Stimulated activated CD8-positive, alpha-beta memory T cell treated with anti-CD3 and anti-CD28 coated beads, Interleukin-7, amount 100 ng/mL, for 1 hour (primary cell): ENCODE measurements at places on chromosomes 2 and 18.

DNA sequence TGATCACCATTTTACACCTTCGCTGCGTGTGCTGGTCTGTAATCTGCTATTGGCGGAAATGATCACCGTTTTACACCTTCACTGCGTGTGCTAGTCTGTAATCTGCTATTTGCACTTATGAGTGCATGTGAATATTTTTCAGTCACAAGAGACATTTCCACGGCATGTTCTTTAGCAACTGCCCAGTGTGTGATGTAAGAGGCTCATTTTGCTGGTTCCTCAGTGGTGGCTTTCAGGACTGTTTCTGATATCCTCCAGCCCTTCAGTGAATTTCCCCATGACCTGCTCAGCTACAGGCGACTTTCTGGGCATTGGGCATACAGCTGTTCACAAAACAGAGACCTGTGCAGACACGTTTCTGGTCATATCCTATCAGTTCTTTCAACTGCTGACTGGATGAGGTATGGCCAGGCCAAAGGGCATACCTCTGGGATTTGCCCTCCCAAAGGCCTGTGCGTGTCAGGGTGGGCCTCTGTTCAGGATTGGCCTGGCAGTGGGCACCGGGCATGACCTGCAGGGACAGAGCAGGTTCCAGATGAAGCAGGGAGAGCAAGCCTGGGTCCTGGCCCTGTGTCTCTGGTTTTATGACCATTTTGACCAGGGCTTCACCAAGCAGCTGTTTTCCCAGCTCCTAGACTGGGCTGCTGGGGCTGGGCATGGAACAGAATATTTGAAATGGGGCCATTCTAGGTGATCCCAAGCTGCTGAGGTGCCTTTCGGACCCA is 521 bp upstream of the PROM2 start:
- DNase-seq = no peak

GRCh38 chr2:101109451-101110118 is 41.6 kb downstream of the TBC1D8 start:
- no peak for DNase-seq

DNA sequence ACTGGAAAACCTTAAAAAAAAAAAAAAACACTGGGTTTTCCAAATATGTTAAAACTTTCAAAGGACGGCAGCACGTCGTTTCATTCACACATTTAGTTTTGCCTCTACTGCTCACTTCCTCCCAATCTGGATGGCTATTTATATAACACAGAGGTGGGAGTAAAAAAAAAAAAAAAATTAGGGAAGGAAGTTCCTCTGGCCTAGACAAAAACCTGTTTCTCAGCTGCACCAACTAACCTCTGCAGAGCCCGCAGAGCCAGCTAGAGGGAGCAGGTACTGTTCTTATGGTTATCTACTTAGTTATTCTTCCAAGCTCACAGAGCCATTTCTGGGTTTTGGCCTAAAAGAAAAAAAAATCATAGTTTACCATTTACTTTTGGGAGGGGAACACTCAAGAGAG is 28.1 kb downstream of the SLC1A4 start:
- no peak for DNase-seq

DNA sequence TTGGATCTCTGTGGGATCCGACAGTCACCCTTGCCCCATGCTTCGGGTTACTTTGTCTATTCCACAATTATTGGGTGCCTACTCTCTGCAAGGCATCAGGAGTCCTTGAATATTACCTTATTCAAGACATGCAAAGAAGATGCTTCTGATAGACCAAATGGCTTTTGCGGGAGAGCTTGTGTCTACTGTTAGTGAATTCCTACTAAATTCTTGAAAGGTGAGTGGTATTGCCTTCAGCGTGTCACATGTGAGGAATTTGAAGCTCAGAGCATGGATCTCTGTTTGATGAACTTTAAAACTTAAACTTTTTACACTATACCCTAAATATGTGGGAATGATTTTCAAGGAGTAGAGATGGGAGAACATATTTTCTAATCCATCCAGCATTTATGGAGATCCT is 184.4 kb downstream of the LTBP1 start:
- DNase-seq = no peak

DNA sequence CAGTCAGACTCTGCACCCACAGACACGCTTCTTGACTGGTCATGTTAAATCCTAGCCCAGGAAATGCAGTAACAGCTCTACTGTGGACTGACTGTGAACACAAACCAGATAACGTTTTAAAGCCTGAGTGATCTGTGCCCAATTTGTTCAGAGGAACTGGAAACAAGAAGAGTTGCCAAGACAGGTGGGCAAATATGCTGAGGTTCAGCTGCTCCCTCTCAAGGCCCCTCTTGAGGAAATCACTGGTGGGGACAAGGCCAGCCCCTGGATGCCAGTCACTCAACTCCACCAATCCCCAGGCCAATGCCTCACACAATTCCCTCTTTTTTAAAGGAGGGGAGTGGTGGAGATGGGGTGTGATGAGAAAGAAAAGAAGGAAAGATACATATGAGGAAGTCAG is 261.2 kb downstream of the ALK start:
- no peak for DNase-seq

GRCh38 chr2:96359310-96359709 is 23.7 kb downstream of the NCAPH start:
- DNase-seq = no peak

DNA sequence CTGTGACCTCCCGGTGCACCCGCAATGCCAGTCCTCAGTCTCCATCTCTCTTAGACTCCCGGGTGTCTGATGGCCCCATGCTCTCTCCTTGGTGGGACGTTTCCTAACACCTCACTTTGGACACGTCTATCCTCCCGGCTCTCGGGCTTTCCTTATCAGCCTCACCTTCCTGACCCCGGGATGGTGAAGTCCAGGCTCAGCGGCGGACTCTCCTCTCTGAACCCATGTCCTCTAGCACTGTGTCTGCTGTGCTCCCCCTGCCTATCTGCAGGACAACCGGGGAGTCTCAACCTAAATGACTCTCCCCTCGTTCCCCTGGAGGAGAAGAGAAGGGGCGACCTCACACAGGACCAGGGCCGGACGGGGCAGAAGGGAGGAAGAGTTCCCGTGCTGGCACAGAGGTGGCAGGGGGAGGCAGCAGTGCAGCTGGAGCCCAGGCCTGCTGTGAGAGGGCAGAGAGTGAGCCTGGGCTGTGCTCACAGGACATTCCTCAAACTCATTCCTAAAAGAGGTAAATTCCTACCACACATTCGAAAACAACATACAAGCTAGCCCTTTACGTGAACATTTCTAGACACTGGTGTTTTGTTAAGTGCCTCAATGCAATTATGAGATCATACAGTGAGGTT is 41.9 kb downstream of the MBP start:
- no peak for DNase-seq

DNA sequence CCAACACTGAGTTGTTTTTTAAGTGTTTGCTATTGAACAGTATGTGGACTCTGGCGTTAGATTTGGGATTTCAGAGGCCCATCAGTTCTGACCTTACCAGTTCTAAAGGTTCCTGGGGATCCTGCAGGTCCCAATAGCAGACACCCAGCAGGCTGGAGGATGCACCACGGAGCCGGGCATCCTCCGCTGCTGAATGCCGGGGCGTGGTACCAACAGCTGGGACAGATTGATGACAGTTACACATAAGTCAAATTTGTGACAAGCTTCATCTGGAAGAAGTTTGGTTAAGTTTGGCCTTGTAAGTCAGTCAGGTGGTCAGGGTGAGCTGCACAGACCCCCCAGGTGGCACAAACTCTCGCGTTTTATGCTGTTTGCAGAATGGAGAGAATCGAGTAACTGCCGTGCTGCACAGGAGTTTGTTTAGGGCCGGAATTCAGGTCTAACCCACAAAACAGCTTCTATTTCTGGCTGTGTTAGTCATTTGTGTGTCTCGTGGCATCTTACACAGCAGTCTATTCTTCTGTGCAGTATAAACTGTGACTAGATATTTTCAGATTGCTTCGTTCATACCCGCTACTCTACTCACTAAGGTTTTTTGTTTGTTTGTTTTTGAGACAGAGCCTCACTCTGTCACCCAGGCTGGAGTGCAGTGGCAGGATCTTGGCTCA is 19.2 kb downstream of the CTDP1 start:
- no peak for DNase-seq

GRCh38 chr18:35467624-35468016 is 30.1 kb downstream of the INO80C start:
- no peak for DNase-seq

- no peak for DNase-seq
These were observed 961 bp downstream of the RBM43 start for GRCh38 chr2:151260573-151261230.

GRCh38 chr2:132468821-132469675 is 52.4 kb downstream of the GPR39 start:
- no peak for DNase-seq

DNA sequence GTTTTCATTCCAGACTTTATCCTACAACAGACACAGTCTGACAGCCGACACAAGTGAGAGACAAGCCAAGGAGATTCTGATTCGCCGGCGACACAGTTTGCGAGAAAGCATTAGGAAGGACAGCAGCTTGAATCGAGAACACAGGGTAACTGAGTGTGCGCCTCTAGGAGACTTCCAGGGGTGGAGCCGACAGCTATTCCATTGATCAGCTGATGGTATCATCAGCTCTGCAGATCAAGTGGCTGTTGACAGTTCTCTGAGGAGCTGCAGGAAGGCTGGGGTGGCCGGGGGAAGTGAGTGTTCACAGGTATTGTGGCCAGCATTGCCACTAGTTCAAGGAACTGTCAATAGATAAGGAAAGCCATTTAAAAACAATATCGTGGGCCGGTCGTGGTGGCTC is 57.3 kb upstream of the TMEM182 start:
- no peak for DNase-seq

- DNase-seq = no peak
These were observed 526.7 kb downstream of the THSD7B start for GRCh38 chr2:137291836-137292570.

DNA sequence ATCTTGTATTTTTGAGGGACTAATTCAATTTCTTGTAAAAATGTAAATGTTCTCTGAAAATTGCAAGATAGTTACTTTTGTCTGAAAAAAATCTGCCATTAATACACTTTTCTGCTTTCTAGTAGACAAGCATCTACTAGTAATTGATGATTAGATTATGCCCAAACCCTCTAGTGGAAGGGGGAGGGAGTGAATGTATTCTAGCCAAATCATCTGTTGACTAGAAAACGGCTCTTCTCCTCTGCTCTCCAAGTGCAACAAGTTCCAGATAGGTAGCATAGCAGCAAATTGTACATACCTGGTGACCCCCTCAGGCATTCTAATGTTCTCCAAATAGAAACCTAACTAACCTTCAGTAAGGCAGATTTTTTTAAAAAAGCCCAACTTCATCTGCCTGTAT is 58.6 kb downstream of the RELCH start:
- DNase-seq = no peak

- no peak for DNase-seq
These were observed 557.7 kb upstream of the CHAC2 start for GRCh38 chr2:53209679-53210458.

DNA sequence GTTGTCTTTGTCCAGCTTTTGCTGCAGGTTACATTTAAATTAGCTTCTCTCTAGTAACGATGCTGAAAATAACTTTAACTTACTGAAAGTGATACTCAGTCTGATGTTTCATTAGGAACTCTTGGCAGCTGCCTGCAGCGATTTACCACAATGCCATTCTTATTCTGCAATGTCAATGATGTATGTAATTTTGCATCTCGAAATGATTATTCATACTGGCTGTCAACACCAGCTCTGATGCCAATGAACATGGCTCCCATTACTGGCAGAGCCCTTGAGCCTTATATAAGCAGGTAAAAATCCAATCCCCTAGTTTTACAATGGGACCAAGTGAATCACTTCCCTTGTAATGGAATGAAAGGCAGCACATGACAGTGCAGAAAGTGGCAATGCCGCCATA is 16.3 kb upstream of the MFF start:
- no peak for DNase-seq

DNA sequence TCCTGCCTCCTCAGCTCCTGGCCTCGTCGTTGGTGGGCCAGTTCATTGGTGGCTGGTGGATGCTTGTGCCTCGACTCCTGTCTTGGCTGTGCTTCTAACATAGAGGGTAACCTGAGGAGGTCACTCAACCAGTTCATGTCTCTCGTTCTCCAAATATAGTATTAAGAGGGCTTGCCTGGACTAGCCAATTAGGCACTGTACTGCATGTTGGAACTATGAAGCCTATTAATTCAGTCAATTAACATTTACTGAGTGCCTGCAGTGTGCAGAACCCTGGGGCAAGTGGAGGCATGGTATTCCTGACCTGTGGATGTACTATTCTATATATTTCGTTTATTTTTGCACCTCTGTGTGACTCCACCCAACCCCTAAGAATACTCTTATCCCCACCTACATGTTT is 89.9 kb upstream of the PELI1 start:
- DNase-seq = no peak

GRCh38 chr2:158097481-158097880 is 4.2 kb upstream of the UPP2 start:
- no peak for DNase-seq

DNA sequence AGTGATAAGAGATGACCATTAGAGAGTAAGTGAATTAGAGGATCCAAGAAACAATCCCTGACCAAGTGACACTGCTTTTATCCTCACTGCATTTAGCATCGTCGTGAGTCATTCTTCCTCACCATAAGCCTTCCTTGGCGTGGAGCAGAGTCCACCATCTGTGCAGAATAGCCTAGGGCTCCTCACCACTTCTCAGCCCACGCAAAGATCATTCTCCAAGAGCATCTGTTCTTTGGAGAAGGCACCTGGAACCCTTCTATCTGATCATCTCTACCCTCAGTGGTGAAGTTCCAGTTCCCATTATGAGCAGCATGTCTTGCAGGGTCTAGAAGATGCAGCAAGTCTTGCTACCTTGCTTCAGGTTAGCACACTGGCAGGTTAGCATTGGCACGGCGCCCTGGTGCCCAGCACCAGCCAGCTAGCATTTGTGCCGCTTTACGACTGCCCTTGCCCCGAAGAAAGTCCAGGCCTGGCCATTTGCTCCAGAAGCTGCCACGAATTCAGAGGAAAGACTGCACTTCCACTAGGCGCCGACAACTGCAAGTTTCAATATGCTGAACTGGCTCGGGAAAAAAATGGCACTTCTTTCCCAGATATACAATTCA is 225.8 kb downstream of the TTC32 start:
- no peak for DNase-seq

GRCh38 chr2:101231937-101232730 is 20.6 kb upstream of the CNOT11 start:
- no peak for DNase-seq

GRCh38 chr2:218806346-218806978 is 24.5 kb downstream of the CYP27A1 start:
- DNase-seq = no peak

GRCh38 chr18:10381951-10382350 is 72.5 kb upstream of the APCDD1 start:
- no peak for DNase-seq

DNA sequence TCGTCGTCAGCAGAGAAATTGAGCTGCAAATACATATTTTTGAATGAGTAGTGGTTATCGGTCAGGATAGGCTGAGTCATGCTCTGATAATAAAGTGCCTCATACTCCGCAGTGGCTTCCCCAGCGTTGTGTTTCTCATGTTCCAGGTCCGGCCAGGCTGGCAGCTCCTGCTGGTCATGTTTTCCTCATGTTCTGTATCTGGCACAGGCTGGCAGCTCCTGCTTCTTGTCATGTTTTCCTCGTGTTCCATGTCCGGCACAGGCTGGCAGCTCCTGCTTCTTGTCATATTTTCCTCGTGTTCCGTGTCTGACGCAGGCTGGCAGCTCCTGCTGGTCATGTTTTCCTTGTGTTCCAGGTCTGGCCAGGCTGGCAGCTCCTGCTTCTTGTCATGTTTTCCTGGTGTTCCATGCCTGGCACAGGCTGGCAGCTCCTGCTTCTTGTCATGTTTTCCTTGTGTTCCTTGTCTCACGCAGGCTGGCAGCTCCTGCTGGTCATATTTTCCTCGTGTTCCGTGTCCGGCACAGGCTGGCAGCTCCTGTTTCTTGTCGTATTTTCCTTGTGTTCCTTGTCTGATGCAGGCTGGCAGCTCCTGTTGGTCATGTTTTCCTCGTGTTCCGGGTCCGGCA is 148.9 kb downstream of the ATP9B start:
- DNase-seq = no peak
